ENCODE measurements at places on chromosomes 1 and 21.

- DNase-seq: peak; percentile 53
Observed at GRCh38 chr1:45686015-45686287, 382 bp downstream of the GPBP1L1 start.

- no peak for DNase-seq
Observed at GRCh38 chr1:109298666-109299557, 7.9 kb downstream of the MYBPHL start.

DNA sequence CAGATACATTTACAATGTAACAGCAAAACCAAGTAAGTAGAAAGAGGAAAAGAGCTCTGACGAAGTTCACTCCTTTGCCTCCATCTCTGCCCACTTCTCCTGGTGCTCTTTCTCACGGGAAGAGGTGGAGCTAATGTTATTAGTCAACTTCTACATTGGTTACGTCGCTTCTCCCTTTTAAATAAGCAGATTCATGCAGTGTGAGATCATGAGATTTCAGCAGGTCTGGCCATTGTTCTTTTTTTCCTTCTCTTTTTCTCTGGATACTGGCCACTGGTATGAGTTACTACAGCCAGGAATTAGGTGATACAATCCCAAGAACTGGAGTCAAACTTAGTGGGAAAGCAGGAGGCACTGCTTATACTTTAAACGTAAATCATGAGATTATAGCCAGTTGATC is 207.1 kb downstream of the AKT3 start:
- DNase-seq: no peak

DNA sequence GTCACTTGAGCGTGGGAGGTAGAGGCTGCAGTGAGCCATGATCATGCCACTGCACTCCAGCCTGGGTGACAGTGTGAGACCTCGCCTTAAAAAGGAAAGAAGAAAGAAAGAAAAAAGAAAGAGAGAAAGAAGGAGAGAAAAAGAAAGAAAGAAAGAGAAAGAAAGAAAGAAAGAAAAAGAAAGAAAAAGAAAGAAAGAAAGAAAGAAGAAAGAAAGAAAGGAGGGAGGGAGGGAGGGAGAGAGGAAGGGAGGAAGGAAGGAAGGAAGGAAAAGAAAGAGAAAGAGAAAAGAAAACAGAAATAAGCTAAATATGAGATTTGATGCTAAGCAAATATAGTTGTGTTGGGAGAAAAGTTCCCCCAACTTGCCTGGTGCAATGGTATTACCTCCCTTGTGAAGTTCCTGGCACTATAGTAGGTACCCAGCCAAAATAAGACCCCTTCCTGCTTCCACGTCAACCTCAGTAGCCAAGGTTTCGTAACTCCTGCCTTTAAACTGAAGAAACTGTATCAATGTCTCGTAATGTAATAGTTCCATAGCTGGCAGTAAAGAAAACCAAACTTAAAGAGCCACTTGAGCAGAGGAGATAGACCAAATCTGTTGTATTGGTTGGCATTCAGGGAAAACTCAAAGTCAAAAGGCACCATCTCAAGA is 88.1 kb upstream of the HNRNPU start:
- DNase-seq: no peak

GRCh38 chr1:117231312-117231711 is 20.6 kb upstream of the VTCN1 start:
- DNase-seq: no peak

DNA sequence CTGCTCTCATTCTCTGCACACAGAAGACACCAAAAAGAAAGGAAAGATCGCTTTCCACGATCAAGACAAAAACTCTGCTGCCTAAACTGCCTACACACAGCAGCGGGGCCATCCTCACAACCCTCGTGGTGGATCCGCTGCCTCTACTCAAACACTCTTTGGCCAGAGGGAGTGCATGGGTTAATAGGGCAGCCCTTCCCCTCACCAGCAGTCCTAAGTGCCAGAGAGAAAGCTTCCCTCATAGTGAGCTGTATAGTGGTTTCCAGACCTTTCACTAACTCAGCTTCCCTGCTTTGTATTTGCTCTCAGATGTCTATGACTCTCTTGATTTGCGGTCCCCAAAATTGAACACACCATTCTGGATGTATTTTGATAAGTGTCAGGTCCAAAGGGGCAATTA is 30.9 kb downstream of the GPR161 start:
- DNase-seq: no peak

DNA sequence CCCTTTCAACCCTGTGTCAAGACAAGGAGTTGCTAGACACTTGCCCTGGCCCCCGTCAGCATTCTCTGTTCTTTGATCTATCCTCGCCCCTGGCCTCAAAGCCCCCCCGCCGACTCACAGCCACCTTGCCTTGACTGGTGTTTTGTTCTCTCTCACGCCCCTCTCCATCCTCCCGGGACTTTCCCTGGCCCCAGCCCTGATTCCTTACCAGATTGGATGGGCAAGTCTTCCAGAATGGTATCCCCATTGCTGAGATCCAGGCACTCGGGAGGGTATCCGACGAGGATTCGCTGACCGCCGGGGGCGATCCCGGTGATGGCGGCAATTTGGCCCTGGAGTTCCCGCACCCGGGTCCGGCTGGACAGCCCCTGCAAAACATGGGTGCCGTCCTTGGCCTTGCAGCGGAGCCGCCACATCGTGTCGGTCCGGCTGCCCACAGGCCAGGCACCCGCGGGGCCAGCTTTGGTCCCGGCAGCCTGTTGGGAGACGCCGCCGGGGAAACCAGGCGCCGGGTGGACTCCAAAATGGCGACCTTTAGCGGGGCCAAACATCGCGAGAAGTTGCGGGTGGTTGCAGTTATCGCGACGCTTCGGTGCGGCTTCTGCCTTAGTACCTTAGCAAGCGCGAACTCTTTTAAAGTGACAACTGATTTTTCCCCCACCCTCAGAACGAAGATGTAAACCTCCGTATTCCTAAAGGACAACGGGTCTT is 373 bp downstream of the YOD1 start:
- DNase-seq: peak; percentile 72

DNA sequence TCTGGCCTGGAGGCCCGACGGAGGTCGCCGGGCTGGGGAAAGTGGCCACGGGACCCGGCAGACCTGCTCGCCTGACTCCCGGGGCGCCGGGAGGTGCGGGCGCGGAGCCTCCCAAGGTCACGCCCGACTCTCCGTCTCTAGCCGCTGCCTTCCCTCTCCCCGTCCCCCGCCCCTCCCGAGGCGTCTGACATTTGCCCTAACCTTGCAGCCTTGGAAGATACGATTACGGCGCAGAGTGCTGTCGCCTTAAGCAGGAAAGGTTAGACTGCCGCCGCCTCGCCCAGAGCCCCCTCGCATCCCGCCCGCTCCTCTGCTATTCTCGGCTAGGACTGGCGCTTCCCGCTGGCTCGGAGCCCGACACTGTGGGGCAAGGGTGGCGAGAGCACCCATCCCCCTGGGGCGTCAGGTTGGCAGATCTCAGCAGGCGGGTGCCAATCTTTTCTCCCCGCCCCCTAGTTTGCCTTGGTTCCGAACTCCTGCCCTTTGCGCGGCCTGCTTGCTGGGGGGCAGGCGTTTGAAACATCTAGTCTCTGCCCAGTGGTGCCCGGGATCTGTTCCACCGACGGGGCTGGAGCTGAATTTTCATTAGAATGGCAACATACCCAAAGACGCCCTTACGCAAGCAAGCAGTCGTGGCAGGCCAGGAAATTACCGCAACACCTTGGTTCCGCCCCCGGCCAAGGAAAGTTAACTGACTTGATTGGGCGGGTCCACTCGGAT is 835 bp downstream of the PGM1 start:
- peak; percentile 66 for DNase-seq

GRCh38 chr1:97377432-97378034 is 543.3 kb downstream of the DPYD start:
- no peak for DNase-seq

DNA sequence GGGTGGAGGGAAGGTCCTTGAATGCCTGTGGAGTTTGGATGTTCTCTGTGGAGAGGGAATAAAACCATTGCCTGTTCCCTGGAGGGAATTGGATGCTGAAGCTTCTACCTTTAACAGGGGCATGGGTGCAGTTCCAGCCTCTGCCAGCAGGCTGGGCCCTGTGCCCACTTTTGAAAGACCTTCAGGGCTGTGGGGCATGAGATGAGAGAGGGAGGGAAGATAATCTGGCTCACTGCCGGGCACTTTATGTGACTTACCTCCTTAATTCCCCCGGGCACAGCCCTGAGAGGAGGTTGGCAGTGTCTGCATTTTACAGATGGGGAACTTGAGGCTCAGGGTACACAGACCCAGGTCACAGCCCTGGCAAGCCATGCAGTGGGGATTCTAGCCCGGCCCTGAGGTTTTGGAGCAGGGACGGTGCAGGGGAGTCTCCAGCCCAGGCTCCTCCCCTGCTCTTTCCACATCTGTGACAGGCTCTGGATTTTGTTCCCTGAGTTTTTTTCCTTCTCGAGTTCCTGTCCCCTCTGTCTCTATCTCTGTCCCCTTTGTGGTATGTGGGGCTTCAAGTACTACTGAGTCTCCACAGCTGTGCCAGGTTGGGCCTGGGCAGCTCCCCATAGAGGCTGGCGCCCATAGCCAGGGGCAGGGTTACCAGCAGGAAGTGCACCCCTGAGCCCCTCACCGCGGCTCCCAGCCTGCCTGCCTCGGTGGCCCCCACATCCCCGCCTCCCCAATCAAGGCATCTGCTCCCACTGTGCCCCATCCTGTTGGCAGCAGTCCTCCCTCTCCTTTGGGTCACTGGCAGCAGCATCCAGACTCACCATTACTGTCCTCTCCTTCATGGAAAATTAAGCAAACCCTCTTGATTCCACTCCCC is 14.0 kb upstream of the THEMIS2 start:
- DNase-seq: peak; percentile 75

GRCh38 chr1:202710070-202711045 is at the start of gene SYT2:
SYT2 (minus strand) TSS chr1:202710454; CDS start chr1:202605772, 104,682 bp downstream.
- no peak for DNase-seq

DNA sequence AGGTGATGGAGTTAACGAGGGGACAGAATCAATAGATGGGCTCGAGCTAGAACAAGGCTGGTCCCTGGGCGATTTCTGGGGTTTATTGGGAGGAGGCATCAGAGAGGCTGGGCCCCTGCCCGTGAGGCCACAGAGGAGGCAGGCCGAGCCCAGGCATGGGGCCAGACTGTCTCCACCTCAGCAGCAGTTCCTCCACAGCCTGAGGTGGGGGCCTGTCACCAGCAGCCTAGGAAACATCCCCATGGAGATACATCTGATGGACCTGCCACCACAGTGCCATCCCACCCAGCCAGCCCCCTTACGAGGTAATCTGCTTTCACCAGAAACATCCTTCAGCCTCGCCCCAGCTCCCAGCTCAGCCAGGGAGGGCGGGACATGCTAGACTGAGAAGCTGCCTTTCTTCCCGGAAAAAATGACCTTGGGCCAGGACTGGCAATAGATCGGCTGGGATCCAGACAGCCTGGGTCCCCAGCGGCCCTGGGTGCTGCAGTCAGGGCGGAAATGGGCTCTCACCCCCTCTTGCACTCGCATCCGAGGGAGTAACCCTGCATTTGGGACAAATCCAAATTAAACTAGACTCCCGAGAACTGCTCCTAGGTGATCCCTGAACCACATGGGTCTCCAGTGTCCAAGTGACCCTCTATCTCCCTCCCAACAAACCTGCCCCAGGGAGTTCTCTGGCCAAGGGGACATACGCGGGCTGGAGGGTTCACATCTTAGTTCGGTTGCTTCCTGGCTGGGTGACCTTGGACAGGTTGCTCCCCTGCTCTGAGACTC is 10.0 kb upstream of the EPHA8 start:
- no peak for DNase-seq

- no peak for DNase-seq
Observed at GRCh38 chr1:51648180-51649109, 31.6 kb downstream of the OSBPL9 start.

- no peak for DNase-seq
Observed at GRCh38 chr1:76959556-76959955, 92.3 kb downstream of the ST6GALNAC5 start.

DNA sequence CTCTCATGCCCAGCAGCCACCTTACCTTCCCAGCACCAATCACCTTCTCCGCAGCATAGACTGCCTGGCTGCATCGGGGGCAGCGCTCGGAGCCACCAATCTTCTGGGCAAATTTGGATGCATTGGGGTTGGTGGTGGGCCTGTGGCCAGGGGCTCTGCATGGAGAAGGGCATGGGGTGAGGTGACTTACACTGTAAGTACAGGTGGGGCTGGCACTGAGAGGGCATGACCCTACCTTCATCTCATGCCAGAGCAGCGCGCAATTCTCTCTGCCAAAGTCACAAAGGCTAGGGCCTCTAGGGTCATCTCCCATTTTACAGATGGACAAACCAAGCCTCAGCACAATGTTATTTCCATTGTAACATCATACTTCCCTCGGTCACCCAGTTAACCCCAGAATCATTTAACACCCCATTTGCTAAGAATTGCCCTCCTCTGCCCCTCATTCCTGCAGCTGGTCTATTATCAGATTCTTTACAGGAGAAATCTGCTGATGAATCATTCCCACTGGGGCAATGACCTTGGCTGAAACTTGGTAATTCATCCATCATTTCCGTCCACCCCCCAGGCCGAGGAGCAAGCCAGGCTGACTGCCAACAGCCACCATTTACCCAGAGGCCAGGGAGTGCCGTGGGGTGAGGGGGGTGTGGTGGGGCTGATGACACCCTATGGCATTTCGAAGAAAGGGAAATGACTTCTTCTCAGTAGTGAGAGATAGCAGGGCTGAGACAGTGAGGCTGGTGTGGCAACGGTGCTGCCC is 17.9 kb downstream of the CSRP1 start:
- no peak for DNase-seq

DNA sequence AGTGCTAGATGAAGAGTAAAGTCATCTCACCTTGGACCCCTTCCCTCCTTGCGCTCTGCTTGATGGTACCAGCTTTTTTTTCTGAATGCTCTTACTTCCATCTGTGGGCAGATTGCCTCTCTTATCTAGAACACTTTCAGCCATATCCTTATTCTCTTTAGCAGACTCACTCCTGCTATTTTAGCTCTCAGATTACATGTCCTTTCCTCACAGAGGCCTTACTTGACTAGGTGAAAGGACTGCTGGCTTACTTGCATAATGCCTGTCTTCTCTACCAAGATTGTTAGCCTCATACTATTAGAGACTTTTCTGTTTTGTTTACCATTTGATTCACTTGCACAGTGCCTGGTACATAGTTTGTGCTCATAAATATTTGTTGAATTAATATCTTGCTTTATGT is 9.3 kb downstream of the IFI44 start:
- DNase-seq: no peak

- no peak for DNase-seq
Observed at GRCh38 chr21:40901691-40902090, 54.7 kb upstream of the DSCAM start.

DNA sequence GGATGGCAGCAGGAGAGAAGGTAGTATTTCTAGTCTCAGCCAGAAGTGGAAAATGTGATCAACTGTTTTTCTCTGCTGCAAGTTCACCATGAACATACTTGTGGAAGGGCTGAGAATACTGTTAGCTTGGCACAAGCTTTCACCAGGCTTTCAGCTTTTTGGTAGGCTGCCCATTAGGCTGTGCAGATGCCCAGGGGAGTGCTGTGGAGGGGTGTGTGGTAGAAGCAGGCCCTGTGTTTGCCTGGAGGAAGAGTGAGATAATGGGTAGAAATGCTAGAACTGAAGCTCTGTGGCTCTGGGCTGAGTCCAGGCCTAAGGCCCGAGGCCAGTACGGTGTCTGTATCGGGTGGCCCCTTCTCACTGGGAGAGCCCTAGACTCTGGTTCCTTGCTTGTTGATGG is 9.8 kb downstream of the DNAJC6 start:
- DNase-seq: no peak

Data from activated effector memory CD4-positive, alpha-beta T cell treated with Interleukin-2 at 50 U/mL for 16 hours (primary cell).